ENCODE measurements at places on chromosomes 1 and 21.

GRCh38 chr1:7967651-7968050 lies 6.1 kb downstream of the PARK7 start:
- no peak for DNase-seq

DNA sequence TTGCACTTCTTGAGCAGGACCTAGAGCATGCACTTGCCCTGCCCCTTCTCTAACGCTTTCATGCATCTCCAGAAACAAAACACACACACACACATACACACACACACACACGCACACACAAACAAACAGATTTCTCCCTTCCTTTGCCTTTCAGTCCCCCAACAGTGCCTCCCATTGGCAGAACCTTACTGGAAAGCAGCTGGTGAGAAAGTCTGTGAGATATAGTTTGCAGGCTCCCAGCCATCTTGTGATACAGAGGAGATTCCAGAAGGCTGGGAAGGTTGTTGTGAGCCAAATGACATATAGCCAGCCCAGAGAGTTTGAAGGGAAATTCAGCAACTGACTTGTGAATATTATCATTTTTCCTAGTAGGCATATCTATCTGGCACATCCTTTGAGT lies 35.9 kb upstream of the ZRANB2 start:
- DNase-seq: no peak

GRCh38 chr1:2443277-2444137 lies 31.1 kb upstream of the PEX10 start:
- DNase-seq: no peak

GRCh38 chr1:210236386-210236839 lies 3.8 kb downstream of the SERTAD4 start:
- DNase-seq: no peak

GRCh38 chr1:34602907-34603306 lies 151.9 kb upstream of the GJB5 start:
- no peak for DNase-seq

All from effector CD8-positive, alpha-beta T cell (primary cell).